Ureter (tissue), 1 donor: ENCODE measurements at places on chromosomes 7 and 10. TPM values are rescaled to one million over a fixed set of nuclear protein-coding genes. Genes with fewer than 3 reads are reported as not detected.

BAG3 gene
- total RNA-seq, result 46.4 TPM

LOXL4 gene
- total RNA-seq, result 3.0 TPM

OR2A5 gene
- not detected for total RNA-seq

TNRC18 gene
- 118 TPM for total RNA-seq

SEPTIN14 gene
- total RNA-seq, result not detected

RADIL gene
- 4.7 TPM for total RNA-seq

STOX1 gene
- 1.1 TPM for total RNA-seq

EFCAB10 gene
- total RNA-seq, result not detected

MSS51 gene
- 3.0 TPM for total RNA-seq

H2BK1 gene
- total RNA-seq, result not detected

KIAA1217 gene
- 108 TPM for total RNA-seq

STEAP1 gene
- total RNA-seq, result 20.5 TPM

KAZALD1 gene
- 3.4 TPM for total RNA-seq

ITPRID1 gene
- not detected for total RNA-seq

PCLO gene
- 17.7 TPM for total RNA-seq

TMEM178B gene
- 7.9 TPM for total RNA-seq

SKIDA1 gene
- 3.6 TPM for total RNA-seq

STAG3 gene
- 1.9 TPM for total RNA-seq

LDB3 gene
- total RNA-seq, result 15.9 TPM

NEUROD6 gene
- total RNA-seq, result not detected

C10orf143 gene
- total RNA-seq, result 11.6 TPM

POLD2 gene
- 92.0 TPM for total RNA-seq

ANKRD2 gene
- total RNA-seq, result 1.1 TPM

ATP5F1C gene
- 273 TPM for total RNA-seq

PTER gene
- total RNA-seq, result 35.7 TPM

PRSS37 gene
- not detected for total RNA-seq

GRM3 gene
- total RNA-seq, result not detected

UCMA gene
- not detected for total RNA-seq

NET1 gene
- total RNA-seq, result 133 TPM

TMEM139 gene
- total RNA-seq, result 34.0 TPM

SLC26A5 gene
- total RNA-seq, result 6.2 TPM

IGFBP3 gene
- total RNA-seq, result 445 TPM

COBL gene
- total RNA-seq, result 1.3 TPM
